ENCODE measurements at places on chromosomes 2 and 18.

DNA sequence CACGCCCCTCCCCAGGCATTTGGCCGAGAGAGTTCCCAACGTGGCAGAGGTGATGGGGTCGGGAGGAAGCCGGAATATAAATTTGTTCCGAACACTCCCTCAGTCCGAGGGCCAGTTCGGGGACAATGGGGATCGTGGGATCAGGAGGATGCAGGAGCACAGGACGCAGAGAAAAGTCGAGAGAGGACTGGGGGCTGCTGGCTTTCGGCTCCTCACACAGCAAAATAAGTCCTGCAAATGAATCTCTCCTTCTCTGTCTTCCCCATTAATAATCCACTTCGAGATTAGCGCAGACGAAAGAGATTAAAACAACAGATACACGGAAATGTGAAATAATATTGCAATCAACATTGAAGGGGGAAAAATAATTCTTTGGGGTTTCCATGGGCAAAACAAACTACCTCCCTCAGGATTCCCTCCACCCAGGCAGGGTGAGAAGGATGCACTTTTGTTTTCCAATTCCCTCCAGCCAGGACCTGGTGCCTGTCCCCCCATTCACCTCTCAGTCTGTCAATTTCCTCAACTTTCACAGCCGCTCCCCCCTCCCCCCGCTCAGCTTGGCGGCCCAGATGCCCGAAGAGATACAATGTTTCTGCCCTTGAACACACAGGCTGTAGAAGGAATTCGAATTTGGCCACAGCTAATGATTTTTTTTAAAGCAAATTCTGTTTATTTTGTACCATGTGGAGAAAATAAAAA lies 3.1 kb upstream of the ZEB2 start:
- no peak for DNase-seq

DNA sequence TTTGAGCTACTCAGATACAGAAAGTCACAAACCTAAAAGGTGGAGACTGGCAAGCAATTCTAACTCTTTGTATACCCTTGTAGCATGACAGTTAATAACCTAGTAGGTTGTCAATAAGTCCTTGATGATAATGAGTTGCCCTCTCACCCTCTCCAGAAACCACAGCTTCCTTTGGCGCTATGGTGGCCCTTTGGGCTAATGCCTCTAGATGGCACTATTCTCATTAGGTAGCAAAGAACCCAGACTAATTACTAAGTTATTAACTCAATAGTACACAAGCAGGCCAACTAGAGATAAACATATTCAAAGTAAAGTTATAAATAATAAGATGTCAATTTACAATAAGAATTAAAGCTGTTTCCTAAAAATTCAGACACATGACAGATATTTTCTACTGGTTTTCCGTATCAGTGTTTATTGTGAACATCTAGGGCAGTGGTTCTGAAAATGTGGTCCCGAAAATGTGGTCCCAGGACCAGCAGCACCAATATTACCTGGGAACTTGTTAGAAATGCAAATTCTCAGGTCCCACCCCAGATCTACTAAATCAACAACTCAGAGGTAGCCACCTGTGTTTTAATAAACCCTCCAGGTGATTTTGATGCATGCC lies 41.1 kb downstream of the LDAH start:
- DNase-seq = no peak

GRCh38 chr2:174878537-174879147 lies 114.4 kb upstream of the CHRNA1 start:
- no peak for DNase-seq

DNA sequence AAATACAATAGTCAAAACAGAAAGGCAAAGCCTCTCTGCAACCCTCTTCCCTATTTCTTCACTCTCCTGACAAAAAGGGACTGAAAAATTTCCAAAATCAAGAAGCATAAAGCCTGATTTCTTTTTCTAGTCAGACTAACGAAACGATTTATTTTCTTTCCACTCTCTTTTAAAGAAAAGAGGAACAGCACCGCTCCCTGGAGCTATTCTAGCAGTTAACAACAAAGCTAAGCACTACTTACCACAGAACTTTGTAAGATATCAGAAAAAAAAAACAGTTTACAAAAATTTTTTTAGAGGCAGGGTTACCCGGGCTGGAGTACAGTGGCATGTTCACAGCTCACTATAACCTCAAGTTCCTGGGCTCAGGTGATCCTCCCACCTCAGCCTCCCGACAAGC lies 14.4 kb upstream of the FHL2 start:
- DNase-seq = no peak

- no peak for DNase-seq
Measured at GRCh38 chr18:50594942-50595341, 35.1 kb downstream of the MAPK4 start.

- no peak for DNase-seq
Measured at GRCh38 chr18:13641551-13642439, 84.6 kb downstream of the FAM210A start.

DNA sequence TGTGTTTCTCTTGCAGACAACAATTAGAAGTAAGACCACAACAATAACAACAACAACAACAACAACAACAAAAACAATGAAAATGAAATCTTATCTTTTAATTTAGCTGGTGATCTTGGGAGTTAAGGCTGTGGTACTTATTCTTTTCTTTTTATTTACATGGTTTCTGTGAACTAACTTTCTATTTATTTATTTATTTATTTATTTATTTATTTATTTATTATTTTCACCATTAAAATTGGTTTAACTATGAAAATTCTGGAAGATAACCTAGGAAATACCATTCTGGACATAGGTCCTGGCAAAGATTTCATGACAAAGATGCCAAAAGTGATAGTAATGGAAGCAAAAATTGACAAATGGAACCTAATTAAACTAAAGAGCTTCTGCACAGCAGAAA lies 102.5 kb upstream of the PNPT1 start:
- no peak for DNase-seq

GRCh38 chr2:174529916-174530315 lies 43.1 kb upstream of the GPR155 start:
- no peak for DNase-seq

DNA sequence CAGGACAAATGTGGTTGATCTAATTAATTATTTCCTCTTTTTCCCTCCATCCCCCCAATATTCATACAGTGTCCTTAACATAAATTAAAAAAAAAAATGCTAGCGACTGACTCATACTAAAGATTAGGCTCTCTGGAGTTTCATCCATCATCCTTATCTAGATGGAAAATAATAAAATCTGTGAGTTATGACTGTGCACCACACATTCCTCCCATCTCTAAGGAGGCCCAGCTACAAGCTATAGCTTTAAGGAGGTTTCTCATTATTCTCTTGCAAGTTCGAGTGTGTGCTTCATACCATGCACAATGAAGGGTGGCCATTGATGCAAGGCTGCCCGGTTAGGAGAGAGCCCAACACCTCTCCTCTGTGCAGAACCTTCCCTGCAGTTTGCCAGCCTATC lies 77.3 kb downstream of the XDH start:
- no peak for DNase-seq

DNA sequence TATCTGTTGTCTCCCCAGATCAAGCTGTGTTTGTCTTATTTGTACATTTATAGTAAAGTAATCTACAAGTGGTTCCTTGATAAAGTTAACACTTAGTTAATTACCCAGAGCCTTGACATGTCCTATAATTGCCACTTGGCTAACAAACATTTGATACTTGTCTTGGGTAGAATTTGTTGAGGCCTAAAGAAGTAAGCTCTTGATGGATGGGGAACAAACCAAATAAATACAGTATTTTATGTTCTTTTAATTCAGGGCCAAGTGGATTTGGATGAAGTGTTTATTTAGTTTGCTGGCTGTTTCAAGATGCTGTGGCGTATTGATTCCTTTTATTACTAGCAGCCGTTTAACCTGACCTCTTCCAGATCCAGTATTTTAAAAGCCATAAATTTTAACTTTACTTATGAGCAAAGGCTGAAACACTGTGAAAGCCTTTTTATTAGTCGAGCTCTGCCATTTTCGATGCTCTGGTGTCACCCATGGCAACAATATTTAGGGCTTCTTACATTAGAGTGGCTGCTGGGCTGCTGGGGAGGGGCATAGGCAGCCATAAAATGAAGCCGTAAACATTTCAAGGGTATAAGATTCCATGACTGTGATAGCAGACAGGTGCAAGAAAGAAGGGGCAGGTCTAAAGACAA lies 401.6 kb upstream of the NRP2 start:
- no peak for DNase-seq

- DNase-seq = no peak
Measured at GRCh38 chr2:114968748-114969400, 526.4 kb downstream of the DPP10 start.

- DNase-seq = no peak
Measured at GRCh38 chr2:184564092-184564491, 34.2 kb upstream of the ZNF804A start.

- DNase-seq = no peak
Measured at GRCh38 chr2:237456200-237456843, 30.7 kb upstream of the MLPH start.

DNA sequence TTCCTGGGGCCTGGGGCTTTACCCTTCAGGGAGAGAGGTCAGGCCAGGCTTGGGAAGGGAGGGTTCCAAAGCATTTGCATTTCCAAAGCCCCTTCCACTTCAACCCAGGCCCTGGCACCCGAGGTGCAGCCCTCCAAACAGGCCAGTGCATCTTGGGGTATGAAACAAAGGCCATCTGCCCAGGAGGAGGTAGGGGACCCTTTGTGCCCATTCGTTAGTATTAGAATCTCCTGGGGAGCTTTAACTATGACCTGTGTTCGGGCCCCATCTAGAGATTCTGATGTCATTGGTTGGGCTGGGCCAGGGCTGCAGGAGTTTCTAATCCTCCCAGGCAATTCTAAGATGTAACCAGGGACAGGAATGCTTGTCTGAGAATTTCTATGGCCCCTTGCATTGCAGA lies 73.6 kb downstream of the CIB4 start:
- DNase-seq = no peak

- DNase-seq = no peak
Measured at GRCh38 chr2:64914735-64915509, 74.3 kb upstream of the SLC1A4 start.

DNA sequence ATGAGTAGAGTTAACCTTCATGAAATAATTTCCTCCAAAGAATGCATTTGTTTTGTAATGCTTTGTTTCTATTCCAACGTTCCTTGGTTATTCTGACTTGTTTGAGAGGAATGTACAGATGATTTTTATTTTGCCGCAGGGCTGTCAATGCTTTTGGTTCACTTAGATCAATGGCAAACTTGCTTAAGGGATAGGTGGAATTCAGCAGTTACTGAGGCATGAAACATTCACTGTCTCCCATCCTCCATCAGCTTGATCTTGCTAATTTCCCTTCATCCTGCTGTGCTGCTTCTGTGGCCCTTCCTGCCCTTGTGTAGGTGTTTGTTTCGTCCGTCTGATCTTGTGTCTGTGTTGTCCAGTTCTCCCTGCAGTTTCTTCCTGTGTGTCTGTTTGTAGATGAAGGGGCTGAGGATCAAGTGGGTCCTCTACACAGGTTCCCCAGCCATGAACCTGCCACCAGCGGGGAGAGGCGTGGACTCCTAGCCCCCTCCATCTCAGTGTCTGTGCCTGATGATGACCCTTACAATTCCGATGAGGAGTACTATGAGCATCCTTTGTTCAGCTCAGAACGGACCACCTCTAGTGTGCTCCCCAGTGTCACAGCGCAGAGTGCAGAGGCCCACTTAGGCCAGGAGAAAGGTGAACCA lies 84.2 kb upstream of the UNC80 start:
- no peak for DNase-seq

DNA sequence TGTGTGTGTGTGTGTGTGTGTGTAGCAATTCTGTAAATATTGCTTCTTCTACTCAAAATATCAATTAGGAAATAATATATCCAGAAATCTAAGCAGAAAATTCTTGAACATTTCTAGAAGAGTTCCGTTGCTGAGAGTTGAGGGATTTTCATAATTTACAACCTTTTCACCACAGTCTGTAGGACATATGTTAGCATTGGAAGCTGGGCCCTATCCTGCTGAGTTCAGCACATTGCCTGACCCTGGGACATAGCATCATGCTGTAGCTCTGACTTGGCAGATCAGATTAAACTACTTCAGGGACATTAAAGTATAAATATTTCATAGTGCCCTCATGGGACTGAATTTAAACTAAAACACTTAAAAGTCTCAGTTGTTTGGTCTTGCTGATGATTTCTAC lies 129.2 kb upstream of the KCNH7 start:
- no peak for DNase-seq

GRCh38 chr18:62710417-62710816 lies 4.9 kb upstream of the PHLPP1 start:
- no peak for DNase-seq

DNA sequence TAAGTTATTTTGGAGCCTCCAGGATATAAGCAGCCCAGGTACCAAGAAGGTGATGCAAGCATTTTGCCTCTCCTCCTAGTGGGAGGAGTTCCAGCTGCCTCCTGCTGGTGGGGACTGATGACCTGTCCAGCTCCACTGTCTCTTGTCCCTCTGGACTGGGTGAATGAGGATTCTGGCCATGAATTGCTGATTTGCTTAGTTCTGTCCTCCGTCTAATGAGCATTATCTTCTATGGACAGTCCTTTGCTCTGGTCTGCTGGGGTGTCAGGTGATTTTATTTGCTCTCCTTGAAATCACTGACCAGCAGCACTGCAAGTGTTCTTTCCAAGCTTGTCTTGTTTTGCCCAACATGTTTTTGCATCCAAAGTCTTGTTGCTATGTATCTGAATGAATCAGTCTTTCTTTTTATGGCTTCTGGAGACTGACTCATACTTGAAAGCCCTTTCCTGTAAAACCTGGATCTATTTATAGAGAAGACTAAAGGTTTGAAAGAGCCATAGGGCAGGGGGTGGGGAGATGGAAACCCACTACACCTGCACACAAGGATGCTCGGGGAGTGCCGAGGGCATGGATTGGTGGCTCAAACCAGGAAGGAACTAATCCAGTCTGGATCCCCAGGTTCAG lies 40.5 kb upstream of the EFHD1 start:
- DNase-seq = no peak

- DNase-seq = no peak
Measured at GRCh38 chr2:9375857-9376428, 47.4 kb downstream of the ITGB1BP1 start.

- no peak for DNase-seq
Measured at GRCh38 chr2:57877811-57878170, 168.8 kb upstream of the VRK2 start.

- no peak for DNase-seq
Measured at GRCh38 chr2:24304631-24305030, 55.7 kb downstream of the ITSN2 start.

DNA sequence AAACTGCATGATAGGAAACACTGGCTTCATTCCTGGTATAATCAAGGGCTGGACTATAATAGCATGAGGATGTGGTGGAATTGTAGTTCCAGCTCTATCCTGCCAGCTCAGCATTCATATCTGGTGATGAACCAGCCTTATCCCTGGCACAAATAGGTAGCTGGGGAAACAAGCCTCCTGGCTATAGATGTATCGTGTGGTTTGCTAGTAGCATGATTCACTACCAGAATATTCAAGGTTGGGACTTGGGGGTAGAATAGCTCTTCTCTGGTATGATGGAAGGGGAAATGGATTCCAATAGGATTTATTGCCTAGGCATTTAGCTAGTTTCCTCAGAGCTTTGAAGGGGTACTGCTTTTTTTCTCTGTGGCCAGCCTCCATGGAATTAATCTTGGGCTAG lies 532.8 kb downstream of the FBXO15 start:
- DNase-seq = no peak

DNA sequence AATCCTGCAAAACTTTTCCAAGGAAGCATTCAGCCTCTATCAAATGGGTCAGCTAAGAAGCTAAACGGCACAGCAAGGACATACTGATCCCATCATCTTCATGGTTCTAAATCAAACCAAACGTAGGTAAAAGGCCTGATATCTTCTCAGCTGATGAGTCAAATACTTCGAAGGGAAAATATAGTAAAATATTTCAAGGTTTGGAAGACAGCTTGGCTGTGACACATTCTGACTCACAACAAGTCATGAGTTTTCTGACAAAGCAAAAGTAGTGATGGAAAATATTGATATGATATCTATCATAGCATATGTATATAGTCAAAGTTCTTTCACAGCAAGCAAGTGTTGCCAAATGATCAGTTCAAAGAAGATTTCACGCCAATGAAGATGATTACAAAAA lies 31.5 kb downstream of the DOCK10 start:
- no peak for DNase-seq

All from ureter (tissue), 1 donor.